ENCODE measurements at places on chromosomes 13 and 19.
A peak's percentile ranks its signal among the peaks of the same experiment; 100 is the strongest.

DNA sequence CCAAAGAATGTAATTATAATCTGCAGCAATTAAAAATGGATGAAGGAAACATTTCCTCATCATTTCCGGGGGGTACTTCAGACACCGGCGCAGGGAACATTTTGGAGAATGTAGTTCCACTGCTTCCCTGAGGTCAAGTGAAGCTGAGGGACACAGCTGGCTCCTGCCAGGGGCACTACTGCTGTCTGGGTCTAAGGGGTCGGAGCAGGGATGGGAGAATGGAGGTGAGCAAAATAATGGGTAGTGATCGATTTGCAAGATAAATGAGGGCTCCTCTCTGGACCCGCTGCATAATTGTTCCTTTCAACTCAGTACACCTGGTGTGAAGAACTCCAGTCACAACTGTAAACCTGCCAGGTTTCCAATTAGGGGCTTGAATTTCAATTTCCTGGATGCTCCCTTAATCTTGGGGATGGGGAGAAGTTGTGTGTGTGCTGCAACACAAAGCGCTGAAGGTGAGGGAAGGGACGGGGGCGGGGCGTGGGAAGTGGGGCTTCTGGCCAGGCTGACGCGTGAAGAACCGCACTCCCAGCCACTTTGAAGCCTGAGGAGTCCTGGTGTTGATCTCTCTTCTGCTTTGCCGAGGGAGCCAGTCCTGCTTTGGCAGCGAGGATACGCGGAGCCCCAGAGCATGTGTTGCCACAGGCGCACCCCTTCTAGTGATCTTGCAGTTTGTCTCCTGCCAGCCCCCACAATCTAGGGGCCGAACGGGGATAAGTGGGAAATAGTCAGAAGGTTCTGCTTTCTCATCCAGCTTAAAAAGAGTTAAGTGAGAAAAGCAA lies 57.9 kb upstream of the PCDH8 start:
- DNase-seq: no peak

GRCh38 chr13:27978301-27978968 lies 9.3 kb upstream of the CDX2 start:
- no peak for DNase-seq

DNA sequence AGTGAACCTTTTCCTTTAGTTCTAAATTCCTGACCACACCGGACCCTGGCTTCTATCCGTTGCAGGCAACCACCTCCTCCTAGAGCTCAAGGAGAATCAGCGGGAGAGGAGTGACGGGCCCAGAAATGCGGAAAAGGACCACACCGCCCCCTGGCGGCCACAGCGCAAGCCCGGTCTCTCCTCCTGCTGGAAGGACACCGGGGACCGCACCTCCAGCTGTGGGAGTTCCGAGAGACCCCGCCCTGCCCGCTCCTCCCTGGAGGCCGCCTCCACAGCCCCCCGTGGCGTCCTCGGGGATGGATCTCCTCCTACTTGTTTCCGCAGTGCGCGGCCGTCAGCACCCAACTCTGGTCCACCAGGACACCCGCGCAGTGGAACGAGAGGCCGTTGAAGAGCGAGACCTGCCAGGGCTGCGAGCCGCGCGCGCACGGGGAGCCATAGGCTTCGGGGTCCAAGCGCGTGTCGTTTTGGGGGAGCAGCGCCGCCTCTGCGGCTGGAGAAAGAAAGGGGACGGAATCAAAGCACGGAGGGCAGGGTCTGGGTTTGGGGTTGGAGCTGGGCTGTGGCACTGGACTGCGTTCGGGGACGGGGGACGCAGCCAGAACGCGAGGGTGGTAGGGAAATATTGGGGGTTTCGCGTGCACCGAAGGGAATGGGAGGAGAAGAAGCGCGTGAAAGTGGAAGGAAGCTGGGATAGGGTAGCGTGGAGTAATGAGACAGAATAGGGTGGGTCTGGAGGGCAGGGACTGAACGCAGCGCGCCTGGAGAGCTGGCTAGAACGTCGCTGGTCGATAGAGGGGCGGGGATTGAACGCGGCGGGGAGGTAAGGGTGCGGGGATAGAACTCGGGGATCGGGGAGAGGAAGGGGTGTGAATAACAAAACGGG lies 2.5 kb downstream of the KLK10 start:
- peak; percentile 50 for DNase-seq

DNA sequence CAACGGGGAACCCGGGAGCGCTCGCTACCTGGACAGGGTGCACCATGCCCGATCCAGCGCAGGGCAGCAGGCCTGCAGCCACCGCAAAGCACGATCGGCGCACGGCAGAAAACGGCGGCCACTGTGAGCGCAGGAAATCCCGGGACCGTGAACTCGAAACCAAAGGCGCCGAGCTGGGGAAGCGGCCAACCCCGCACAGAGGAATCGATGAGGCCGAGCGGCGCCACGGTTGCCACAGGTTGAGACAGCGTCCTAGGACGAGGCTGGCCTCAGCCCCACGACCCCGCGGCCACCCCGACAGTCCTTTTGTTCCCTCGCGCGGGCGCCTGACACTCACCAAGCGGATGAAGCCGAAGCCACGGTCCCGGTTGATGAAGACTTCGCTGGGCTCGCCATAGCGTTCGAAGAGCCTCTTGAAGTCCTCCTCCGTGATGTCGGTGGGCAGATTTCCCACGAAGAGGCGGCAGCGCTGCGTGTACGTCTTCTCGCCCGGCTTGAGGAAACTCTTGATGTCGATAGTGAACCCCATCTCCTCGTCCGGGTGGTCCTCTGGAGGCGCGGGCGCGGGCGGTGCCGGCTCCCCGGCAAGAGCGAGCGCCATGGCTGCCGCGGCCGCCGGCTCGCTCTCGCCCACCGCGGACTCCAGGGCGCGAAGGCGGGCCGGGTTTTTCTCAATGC lies 557 bp downstream of the PSPC1 start:
- DNase-seq: peak; percentile 26

- DNase-seq: no peak
Observed at GRCh38 chr13:105033999-105034398, 1501.5 kb downstream of the EFNB2 start.

GRCh38 chr19:35300339-35300649 lies 8.3 kb downstream of the MAG start:
- no peak for DNase-seq

DNA sequence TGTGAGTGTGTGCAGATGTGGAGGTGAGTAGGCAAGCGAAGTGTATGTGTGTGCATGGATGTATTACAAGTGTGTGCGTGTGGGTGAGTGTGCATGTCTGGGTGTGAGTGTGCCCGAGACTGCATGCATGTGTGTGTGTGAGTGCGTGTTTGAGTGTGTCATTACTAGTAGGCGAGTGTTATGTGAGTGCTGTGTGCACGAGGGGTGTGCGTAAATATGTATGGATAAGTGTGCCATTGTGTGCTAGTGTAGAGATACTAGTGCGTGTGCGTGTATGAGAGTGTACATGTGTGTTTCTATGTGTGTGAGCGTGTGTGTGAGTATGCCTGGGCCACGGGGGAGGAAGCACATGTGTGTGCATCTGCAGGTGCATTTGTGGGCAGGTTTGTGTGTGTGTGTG lies 53.8 kb downstream of the CELF5 start:
- no peak for DNase-seq

GRCh38 chr13:106507560-106508274 lies 27.7 kb downstream of the EFNB2 start:
- DNase-seq: no peak

GRCh38 chr19:38003438-38004185 lies 96.6 kb downstream of the SIPA1L3 start:
- no peak for DNase-seq

DNA sequence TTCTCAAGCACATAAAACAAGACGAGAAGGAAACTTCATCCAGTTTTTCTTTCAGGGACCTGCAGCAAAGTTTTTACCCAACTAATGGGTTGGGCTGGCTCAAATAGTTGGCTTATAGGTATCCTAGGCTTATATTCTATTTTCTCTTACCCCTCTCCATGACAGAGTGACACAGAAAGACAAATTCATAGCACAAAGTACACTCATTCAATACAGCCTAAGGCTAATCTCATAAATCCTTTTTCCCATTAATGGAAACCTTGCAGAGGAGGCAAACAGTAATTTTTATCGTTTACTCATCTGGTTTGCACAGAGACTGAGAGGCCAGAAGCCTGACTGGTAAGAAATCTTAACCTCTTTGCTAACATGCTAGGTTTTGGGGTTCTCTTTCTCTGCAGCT lies 1589.9 kb downstream of the SLITRK1 start:
- DNase-seq: no peak

DNA sequence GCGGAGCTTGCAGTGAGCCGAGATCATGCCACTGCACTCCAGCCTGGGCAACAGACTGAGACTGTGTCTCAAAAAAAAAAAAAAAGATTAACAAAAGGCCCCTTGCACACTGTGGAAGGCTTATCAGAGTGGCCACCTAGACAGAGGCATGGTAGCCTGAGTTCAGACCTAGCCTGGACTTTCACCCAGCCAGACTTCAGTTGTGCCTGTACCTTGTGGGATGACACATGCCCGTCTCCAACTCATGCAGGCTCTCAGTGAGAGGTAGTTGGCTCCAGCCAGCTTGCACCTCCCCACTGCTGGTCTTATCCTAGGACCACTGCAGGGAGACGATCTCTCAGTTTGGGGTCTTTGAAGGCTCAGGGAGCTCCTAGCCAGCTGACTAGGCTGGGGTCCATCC lies 52.2 kb downstream of the GATAD2A start:
- no peak for DNase-seq

GRCh38 chr19:57687363-57688010 lies 5.7 kb downstream of the ZNF551 start:
- no peak for DNase-seq

- no peak for DNase-seq
Observed at GRCh38 chr19:29812080-29812880, 489 bp downstream of the CCNE1 start.

DNA sequence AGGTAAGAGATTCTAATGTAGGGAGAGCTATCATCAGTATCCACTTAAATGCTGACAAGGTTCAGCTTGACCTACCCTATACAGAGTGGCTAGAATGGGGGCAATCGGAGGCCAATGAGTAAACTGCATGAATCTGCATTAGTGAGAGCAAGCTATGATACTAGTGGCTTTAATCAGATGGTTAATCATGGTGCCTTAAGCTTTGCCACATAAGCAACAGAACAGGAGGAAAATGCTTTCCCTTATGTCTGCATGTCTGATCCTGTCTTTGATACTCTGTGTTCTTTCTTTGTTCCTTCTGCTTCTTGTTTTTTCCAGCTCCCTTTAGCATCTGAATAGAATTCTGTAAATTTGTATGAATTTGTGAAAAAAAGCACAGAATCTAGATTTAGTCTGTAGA lies 91.1 kb downstream of the WDFY2 start:
- no peak for DNase-seq

- DNase-seq: no peak
Observed at GRCh38 chr13:89136678-89137077, 1465.5 kb downstream of the SLITRK5 start.

GRCh38 chr13:111521030-111521429 lies 200.6 kb downstream of the TEX29 start:
- DNase-seq: no peak

DNA sequence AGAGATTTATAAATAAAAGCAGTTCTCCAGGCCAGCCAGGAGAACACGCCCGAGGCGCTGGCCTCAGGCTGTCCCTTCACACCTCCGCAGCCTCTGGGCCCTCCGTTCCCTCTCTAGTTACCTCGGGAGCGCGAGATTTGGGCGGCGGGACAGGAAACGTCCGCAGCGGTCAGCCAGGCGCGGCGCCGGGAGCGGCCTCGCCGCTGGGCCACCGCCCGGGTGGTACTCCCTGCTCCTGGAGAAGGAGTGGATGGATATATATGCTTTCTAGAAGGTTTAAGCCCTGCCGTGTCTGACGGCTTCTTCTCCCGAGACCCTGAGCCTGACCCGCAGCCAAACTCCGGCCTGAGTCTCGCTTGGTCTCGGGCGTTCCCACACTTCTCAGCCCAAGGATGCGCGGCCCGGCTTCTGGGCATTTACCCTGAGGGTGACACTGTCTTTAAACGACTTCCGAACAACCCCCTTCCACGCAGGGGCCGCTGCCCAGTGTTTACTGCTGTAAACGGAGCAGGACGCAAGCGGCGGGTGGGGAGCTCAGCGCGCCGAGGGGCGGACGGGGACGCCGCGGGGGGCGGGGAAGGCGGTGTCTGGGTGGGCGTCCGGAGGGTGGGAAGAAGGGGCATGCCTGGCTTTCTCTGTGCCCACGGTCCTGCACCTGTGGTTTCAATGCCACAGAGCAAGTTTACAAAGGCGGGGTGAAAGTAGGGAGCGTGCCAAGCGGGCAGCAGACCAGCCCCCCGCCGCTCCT lies 2.0 kb upstream of the ZIC2 start:
- no peak for DNase-seq

- DNase-seq: no peak
Observed at GRCh38 chr19:18001777-18002345, 6.1 kb upstream of the ARRDC2 start.

DNA sequence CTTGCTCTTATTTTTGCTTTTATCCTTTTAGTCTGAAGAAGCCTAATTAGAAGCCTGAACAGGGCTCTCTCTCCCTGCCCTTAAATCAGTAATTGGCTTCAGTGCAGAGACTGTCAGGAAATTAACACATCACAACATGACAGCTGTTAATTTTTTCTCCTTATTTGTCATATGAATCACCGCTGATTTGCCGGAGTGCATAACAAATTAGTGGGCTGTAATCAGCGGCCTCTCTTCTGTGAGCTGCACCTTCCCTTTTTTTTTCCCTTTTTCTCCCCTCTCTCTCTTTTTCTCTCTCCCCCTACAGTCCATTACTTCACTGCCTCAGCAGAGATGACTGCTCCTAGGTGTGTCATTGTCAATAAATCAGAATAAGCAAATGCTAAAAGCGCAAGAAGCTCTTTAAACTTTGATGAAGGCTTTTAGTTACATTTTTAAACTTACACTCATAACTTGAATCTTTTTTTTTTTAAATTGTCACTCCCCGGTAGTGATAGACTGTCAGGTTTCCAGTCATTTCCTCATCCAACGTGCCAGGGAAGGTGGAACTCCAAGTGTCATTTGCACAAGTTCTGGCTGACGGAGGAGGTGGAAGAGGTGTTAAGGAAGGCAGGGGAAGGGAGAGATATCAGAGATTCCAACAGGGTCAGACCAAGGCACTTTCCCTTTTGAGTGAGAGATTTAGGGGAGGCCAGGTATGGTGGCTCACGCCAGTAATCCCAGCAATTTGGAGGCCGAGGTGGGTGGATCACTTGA lies 197.1 kb upstream of the TSHZ3 start:
- no peak for DNase-seq

- no peak for DNase-seq
Observed at GRCh38 chr13:44224450-44225149, 149.0 kb upstream of the SERP2 start.

- DNase-seq: peak; percentile 93
Observed at GRCh38 chr19:50724522-50725217, 1.5 kb downstream of the CLEC11A start.

DNA sequence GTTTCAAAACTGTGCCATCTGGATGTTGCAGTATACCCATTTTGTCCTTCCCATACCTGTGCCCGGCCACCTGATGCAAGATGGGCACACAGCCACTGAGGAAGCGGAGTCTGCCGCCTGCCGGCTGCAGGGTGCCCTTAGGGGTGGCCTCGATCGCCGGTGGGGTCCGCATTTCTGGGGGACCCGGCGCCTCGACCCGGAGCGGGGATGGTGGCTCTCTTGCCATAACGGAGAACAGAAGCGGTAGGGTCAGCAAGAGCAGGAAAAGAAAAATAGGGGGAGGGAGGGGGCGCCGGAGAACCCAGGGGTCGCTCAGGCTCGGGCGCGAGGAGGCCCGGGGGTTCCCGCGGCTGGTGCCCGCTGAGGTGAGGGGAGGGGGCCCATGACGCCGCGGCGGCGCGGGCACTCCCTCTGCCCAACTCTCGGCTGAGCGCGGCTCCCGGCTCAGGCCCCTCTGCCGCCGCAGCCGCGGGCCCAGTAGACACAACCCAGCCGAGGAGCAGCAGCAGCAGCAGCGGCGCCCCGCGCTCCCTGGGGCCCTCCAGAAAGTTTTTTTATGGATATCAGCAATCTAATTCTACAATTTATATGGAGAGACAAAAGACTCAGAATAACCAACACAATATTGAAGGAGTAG lies 13.8 kb upstream of the CYP4F2 start:
- no peak for DNase-seq

Measured in stimulated activated CD8-positive, alpha-beta memory T cell treated with anti-CD3 and anti-CD28 coated beads, Interleukin-7, amount 100 ng/mL, for 24 hours (primary cell).